ENCODE measurements at places on chromosomes 12 and 14.

- no peak for DNase-seq
These were observed 127.6 kb upstream of the GSC start for GRCh38 chr14:94897561-94897960.

DNA sequence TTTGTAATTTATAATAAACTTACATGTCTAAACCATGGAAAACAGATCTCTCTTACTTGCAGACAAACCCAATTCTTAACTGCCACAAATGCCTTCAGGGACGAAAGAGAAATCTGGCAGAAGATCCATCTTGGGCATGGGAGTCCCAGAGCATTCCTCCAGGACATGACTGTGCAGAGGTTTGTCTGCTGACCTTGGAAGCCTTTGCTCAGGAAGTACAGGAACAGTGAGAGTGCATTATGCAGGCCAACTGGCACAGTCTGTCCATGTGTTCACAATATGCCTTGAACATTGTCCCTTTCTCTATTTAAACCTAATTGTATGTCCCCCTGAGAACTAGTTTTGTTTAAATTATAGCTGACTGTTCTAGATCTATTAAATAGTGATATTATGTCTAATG is 467.1 kb downstream of the ATP23 start:
- DNase-seq = no peak

DNA sequence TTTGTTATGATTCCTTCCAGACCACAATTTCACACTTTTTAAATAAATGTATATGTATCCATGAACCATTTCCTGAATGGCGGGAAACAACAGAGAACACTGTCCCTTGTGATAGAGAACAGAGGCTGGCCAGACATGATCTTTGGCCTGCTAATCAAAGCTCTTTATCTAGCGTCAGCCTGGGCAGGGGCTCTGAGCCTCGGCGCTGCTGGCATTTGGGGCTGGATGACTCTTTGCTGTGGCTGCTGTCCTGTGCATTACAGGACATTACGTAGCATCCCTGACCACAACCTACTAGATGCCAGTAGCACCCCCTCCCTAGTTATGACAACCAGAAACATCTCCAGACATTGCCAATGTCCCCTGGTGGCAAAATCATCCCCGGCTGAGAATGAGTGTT is 77.7 kb downstream of the DNAH10 start:
- DNase-seq = no peak

GRCh38 chr12:86735851-86736250 is 479.7 kb upstream of the MGAT4C start:
- DNase-seq = no peak

- no peak for DNase-seq
These were observed 7.2 kb upstream of the KRT75 start for GRCh38 chr12:52441320-52441911.

DNA sequence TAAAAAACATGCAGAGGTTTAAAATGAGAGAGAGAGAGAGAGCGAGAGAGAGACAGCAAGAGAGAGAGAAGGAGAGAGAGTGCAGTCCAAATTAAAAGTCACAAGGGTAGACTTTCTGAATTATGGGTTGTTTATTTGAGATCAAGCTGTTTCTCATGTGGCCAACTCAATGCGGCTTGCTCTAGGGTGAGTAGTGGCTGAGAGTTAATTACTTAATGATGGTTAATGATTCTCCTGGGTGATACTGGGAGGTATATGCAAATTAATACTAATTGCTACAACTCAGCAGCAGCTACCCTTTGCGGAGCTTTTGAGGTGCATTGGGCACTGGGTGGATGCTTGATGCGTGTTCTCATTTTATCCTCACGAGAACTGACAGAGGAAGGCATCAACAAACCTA is 122.1 kb upstream of the NOS1 start:
- DNase-seq = no peak

DNA sequence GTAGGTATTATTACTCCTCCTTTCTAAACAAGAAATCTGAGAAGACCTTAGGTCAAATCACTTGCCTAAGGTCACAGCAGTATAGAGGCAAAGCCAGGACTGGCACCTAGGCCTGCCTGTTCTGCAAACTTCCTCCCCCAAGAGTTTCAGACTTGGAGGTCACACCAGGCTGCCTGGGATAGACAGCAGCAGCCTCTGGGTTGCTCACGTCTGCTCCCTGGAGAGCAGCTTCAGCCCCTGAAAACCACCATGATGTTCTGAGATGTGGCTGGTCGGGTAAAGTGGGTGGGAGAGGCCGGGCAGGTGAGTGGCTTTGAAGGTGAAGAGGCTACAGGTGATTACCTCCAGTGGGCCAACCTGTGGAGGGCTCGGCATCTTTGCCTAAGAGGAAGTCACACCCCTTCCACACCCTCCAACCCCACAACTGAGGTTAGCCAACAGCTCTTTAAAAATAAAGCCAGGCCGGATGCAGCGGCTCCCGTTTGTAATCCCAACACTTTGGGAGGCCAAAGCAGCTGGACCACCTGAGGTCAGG is 37.0 kb upstream of the PNMA1 start:
- no peak for DNase-seq

- no peak for DNase-seq
These were observed 55.3 kb downstream of the GALNT16 start for GRCh38 chr14:69315301-69315700.

DNA sequence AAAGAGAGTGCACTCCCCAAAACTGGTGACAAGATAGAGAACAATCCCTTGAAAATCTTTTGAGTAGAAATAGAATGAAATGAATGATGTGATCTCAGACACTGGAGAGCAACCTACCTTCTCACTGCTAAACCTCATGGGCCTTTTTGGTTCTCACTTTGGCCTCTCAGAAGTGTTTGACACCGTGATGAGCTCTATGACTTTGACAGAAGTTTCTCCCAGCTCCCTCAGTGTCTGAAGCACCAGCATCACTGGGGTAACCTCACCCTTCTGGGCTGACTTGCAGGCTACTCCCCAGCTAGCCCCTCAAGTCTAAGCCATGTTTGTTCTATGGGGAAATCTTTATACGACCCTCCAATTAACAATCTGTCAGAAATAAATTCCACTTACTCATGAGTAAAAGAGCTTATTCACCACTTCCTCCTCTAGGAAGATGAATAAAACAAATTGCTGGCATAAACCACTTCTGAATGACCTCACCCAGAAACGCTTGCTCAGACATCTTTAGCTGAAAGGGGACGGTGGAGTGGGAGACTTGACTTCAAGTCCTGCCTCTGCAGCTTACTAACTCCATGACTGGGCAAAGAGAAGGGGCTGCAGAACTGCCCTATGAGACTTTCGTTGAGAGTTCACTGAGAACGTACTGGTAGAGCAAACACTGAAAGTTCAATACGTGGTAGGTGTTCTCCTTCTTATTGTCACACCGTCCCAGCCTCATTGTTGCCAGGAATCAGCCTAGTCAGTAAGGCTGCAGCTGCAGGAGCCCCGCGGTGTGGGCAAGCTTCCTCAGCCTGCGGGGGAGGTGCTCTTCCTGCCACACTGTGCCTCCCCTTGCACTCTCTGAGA is 46.5 kb downstream of the ST8SIA1 start:
- no peak for DNase-seq

DNA sequence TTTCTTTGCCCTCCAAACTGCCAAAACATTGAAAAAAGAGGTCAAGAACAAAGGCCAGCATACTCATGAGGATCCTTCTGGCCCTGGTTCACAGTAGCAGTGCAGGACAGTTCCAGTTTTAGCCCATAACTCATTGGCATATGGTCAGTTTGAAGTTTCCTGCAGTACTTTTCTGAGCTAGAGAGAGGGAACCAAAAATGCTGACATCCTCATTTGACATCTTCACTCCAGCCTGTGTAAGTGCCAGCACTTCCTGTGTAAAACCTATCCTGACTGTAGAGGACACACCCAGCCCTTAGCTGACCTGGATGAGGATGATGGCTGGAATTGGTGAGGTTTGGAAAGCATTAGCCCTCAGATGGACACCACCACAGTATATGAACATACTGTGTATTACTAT is 84.1 kb downstream of the FGD4 start:
- DNase-seq = no peak

GRCh38 chr14:68345738-68346137 is 447.1 kb downstream of the ZFP36L1 start:
- DNase-seq = no peak

DNA sequence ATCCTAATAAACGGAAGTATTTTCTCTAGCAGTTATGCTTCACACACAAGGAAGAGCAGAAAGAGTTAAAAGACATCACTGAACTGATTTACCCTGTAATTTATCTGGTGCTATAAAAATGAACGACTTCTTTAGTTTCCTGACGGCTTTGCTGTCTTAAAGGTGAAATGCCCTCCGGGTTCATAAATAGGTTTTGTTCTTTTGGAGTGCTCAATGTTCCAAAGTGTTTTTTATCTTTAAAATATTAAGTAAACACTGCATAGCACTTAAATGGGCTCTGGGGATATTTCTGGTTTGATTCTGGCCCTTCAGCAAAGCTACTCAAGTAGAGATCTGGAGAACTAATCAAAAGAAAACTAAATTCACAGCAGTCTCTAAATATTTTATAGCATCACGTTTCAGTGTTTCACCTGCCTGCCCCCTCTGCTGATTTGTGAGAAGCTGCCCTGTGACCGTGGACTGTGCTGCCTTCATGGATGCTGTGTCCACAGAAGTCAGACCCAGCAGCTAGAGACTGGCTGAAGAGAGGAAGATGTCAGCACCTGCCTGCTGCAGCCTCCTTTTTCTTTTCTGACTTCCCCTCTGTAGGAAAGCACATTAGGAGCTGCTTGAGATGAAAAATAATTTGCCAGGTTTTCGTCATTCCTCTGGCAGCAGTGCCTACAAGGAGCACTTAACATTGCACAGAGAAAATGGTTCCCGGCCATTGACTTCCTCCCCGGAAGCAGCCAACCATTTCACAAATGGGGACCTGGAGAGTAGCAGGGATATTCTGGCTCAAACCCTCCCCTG is 205.1 kb upstream of the FSCB start:
- DNase-seq = no peak

All from glomerular endothelial cell (primary cell).